Hematopoietic multipotent progenitor cell treated with erythropoietin and hydrocortisone succinate and interleukin-3 and kit ligand, for 6 days (in vitro differentiated cells): ENCODE measurements at places on chromosomes 5 and 9.

DNA sequence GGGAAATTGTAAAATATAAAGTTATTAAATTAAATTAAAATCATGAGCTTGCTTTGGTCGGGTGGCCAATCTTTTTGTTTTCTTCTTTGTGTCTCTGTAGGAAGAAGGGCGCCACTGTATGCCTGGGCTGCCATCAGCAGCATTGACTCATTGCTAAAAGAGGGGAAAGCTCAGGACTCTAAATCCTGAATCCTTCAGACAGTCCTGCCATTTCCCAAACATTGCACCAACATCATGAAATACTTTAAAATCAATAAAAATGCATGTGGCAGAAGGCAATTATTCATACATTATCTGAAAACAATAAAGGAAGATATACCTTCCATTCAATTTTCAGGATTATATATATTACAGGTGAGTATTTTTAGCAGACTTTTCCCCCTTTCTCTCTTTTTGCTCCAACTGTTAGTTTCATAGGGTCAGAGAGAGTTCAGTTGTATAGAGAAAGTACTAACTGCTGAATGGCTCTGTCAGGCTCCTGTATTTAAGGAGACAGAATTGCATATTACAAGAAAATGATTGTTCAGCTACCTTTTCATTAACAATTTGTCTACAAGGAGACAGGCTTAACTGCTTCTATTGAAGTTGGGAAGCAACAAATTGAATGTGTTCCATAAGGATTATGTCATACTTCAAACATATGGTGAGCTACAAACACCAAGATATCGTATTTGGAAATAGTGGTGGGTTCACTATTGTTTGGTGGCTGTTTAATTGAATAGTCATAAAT, 95.7 kb downstream of the ATPSCKMT start:
- DNase-seq, result no peak

- DNase-seq, result no peak
Measured at GRCh38 chr9:94948567-94949235, 222.2 kb downstream of the AOPEP start.

- no peak for DNase-seq
Measured at GRCh38 chr9:127237801-127238200, 26.8 kb upstream of the GARNL3 start.

GRCh38 chr5:154728939-154729588, 26.1 kb upstream of the LARP1 start:
- no peak for DNase-seq

DNA sequence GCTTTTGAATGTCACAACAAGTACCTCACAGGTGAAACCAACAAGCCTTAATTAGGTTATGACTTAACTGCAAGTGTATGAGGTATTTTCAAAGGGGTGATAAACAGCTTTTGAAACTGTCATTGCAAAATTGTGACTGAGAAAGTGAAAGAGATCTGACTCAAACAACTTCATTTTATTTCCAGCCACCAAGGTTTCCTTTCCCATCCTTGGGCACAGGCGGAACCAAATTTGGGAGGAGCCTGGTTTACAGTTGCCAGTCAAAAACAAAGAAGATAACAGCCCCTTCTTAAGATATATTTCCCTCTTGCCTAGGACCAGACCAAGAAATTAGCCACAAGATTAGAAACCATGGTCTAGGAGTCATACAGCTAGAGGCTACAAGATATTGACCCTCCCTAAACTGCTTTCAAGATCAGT, 417.1 kb downstream of the CSNK1G3 start:
- no peak for DNase-seq

- DNase-seq, result no peak
Measured at GRCh38 chr9:74526215-74526614, 29.1 kb downstream of the RORB start.

DNA sequence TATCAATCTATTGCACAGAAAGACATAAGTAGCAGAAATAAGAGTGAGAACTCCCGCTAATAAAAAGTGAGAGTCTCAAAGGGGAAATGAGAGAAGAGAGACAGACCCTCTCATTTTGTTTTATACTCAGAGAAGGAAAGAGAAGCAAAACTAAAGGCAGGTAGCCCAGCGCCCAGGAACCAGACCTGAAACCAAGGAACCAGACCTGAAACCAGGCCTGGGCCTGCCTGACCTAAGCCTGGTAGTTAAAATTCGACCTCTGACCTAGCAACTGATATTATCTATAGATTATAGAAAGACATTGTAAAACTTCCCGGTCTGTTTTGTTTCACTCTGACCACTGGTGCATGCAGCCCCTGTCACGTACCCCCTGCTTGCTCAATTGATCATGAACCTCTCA, 134.5 kb upstream of the SEMA6A start:
- DNase-seq, result no peak

- peak; percentile 79 for DNase-seq
Measured at GRCh38 chr9:2727374-2727773, 10.1 kb downstream of the KCNV2 start.

- no peak for DNase-seq
Measured at GRCh38 chr9:10104774-10105173, 508.0 kb downstream of the PTPRD start.

DNA sequence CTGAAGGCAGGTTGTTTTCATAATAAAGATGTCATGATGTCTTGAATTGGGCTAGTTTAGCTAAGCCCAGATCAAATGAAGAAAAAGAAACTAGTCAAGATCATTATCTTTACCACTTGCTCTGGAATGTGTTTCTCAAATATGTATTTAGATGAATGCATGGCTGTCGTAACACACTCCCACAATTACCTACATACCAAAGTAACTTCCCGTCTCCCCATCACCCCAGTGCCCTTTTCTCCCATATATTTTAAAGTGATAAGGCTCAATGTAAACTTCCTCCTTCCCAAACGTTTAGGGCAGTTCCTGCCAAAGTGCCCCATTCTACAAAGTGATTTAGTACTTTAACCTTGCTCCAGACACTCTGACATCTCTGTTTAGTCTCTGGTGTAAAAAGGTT, 61.4 kb downstream of the SLC1A3 start:
- no peak for DNase-seq

- peak; percentile 86 for DNase-seq
Measured at GRCh38 chr9:92133949-92134604, 18.9 kb upstream of the SPTLC1 start.

- DNase-seq, result no peak
Measured at GRCh38 chr9:27118916-27119315, 9.9 kb downstream of the TEK start.

- no peak for DNase-seq
Measured at GRCh38 chr5:1732945-1733344, 66.7 kb downstream of the MRPL36 start.

GRCh38 chr9:132547052-132547431, 35.4 kb upstream of the BARHL1 start:
- no peak for DNase-seq

DNA sequence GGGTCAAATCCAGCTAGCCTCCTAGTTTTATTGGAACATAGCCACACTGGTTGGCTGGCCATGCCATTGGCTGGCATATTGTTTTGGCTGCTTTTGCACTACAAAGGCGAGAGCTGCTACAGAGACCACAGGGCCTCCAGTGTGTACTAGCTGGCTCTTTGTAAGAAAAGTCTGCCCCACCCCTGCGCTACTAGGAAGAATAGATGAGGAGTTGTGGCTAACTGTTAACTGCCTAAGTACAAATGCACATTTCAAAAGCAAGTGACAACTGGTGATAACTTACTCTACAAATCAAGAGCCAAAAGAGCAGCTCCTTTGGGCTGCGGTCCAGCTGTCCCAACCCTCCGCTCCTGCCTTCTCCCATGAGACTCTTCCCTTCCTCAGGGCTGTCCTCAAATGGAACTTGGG, 63.9 kb downstream of the SERINC5 start:
- DNase-seq, result peak; percentile 97

GRCh38 chr9:4797854-4798150, 5.1 kb downstream of the RCL1 start:
- no peak for DNase-seq

DNA sequence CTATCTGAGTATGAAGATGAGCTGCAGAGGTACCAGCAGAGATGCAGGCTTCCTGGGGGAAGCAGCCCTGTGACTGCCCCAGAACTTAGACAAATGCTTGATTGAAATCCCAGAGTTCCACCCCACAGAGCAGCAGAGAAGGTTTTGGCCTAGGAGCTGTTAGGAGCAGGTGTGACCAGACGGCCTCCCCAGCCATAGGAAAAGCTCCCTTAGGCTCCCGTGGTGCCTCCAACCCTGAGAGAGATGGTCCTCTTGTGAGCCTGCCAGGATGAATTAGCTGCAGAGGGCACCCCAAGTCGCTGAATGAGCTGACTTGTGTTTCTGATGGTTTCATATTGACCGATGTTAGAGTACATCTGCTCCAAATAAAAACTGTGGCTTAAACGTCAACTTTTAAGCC, 22.1 kb downstream of the NTRK2 start:
- no peak for DNase-seq

DNA sequence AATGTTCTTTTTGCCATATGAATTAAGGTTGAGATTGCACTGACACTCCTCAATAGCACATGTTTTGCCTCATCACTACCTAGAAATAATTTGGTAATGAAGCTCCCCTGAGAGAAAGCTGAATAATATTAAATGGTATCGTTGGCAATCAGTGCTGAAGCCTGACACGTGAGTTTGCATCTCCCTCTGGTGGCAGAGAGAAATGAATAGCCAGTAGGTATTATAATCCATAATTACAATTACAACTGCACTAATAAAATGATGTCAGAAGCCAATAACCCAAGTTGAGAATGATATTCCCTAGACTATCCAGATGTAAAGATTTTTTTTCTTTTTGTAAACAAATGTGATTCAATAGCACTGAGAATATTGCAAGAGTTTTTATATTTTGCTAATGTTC, 700.3 kb downstream of the PTPRD start:
- peak; percentile 61 for DNase-seq

GRCh38 chr5:138998521-138998920, 123.4 kb upstream of the LRRTM2 start:
- no peak for DNase-seq

GRCh38 chr9:89655990-89656657, 51.3 kb downstream of the GADD45G start:
- no peak for DNase-seq

DNA sequence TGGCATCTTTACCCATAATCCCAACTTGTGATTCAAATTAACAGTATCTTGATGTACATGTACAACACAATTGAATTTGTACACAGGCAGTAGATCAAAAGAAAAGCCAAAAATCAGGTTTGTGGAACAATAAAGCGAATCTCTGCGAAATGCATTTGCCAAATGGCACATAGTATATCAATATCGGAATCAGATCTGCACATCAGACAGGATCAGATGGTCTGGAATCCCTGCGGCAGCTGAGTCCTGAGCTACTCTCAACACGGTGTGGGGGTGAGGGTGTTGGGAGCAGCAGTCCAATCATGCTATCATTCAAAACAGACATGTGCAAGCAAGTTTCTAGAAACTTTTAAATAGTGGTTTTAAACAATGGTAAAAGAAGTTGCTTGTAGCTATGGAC, 358.3 kb downstream of the SEMA5A start:
- DNase-seq, result no peak

DNA sequence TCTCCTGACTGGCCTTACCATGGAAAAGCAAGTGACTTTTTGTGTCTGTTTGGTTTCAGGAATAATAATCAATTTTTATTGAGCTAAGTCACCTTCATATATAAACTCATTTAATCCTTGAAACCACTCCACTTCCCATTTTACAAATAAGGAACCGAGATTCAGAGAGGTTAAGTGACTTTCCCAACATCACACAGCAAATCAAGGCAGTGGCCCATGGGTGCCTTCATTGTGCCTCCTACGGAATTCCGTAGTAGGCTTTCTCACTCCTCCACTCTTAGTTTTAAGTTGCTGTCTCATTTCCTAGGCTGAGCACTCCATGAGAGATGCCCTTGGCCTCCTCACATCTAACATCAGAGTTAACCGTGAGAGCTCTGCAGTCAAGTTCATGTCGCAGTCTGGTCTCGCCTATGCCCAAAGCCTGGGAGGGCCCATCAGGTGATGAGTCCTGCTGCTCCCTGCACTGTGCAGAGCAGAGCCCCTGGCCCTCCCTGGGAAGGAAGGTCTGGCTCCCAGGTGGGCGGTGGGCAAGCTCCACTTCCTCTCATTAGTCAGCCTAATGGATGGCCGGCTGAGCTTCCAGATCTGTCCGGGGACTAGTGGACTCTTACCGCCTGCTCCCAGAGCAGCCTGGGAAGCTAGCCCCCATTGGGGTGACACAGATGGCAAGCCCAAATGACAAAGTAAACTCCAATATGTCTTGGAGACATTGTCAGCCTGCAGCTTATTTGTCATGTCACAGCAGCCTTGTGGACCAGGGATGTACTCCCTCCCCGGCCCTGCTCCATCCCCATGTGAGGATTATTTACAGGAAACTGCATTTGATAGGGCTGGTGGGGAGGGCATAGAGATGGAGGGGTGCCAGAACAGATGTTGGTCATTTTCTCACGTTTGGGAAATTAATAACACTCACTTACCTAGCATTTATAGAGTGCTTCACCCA, 123.4 kb downstream of the MVB12B start:
- no peak for DNase-seq

GRCh38 chr9:71652480-71652879, 115.8 kb downstream of the CEMIP2 start:
- DNase-seq, result no peak

GRCh38 chr9:112069318-112070169, 105.6 kb downstream of the SUSD1 start:
- DNase-seq, result peak; percentile 59

DNA sequence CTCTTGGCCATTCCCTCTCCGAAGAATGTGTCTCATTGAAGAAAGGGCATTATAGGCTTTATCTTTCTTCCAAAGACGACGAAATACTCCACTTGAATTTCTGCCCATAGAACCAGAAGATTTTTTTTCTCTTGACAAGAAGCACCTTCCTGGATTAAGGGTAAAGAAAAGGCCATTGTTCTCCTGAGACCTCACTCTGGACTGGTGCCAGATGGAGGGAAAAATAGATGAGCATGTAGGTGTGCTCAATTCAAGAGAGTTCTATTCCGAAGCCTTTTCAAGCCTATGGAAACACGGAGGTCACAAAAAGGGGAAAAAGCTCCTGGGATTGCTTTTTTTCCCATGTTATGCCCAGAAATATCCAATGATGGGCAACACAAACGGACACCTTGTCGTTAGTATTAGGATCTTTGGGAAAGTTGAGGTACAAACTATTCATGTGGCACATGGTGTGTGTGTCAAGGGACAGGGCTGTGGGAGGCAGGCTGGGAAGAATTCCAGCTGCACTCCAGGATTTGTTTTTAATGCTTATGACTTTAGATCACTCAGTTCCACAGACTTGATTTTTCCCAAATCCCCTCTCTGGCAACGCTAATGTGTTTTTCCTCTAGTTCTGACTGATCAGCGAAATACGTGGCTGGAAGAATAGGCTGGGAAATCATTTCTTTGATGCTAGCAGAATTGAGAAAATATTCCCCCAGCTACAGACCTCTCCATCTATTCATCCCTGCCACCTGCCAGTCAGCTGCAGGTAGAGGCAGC, 89.9 kb downstream of the SIL1 start:
- no peak for DNase-seq

- no peak for DNase-seq
Measured at GRCh38 chr5:139382807-139383206, 290 bp downstream of the SLC23A1 start.
